ENCODE measurements at places on chromosomes 2 and 18.

DNA sequence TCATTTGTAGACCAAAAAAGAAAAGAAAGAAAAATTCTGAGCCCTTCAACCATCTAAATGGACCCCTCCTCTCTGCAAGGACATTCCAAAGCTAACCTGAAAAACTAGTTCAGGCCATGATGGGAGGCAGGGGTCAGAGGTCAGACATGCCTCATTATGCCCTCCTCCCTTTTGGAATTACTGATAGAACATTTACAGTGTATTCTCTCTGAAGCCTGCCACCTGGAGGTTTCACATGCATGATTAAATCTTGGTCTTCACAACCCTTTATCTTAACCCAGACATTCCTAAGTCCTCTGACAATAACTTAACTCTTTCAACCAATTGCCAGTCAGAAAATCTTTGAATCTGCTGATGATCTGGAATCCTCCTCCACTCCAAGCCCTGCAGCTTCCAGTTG is 86.0 kb downstream of the SPP2 start:
- H3K27ac ChIP-seq = no peak overlapping the region
- H3K36me3 ChIP-seq = no peaks in the 10 kb centered on the region
- DNase-seq = peak; percentile 39
- H3K4me3 ChIP-seq = no peak overlapping the region
- no peaks in the 10 kb centered on the region for H3K4me1 ChIP-seq

DNA sequence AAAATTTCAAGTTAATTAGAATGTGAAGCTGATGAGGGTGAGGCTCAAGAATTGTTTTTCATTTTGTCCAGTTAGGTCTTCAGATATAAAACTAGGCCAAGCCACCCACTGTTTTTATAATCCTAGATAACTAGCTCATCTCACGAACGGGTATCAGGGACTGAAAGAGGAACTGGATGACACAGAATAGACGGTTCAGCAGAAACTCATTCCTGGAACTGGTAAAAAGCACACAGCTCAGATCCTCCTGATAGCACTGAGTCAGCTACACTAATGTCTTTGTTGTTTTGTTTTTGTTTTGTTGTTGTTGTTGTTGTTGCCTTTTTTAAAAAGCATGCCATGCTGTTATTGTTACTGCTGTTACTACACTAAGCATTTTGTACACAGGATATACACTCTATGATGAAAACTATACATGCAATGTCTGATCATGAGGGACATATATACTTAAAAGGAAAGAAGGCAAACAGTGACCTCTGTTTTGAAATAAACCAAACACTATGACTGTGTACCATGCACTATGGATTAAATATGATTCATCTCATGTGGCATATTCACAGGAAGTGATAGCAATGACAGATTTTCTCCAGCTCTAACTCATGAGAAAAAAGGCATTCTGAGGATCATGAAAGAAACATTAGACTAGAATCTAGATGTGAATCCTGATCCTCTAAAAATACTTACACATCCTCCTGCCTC is 437.6 kb downstream of the NCKAP5 start:
- no peaks in the 10 kb centered on the region for H3K4me1 ChIP-seq
- H3K36me3 ChIP-seq = no peaks in the 10 kb centered on the region
- H3K4me3 ChIP-seq = no peak overlapping the region
- H3K27ac ChIP-seq = no peak overlapping the region
- DNase-seq = no peak

DNA sequence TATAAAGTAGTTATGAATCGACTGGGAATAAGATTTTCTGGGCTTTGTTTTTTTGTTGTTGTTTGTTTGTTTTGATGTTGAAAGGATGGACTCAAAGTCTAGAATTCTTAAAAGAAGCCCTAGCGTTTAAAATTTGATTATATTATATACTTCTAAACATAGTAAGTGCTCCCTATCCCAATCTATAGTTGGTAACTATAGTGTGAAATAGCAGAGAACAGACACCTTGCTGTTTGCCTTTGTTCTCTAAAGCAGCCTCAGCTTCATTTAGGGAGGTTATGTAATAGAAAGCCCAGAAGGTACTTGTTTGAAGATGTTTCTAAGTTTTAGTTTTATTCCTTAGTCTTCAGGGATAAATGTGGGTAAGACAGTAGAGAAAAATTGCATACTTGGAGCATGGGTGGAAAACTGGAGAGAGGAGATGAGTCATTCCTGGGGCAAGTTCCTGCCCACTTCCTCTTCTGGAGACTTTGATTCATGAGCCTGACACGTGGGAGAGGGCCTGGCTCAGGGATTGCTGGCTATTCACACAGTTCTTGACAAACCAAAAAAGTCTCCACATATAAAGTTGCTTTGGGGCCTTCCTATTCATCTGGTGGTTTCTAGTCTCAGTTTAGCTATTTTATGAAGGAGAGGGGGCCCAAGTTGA is 131.9 kb downstream of the MYO1B start:
- no peak overlapping the region for H3K27ac ChIP-seq
- no peak for DNase-seq
- H3K36me3 ChIP-seq = no peaks in the 10 kb centered on the region
- no peak overlapping the region for H3K4me3 ChIP-seq
- no peaks in the 10 kb centered on the region for H3K27me3 ChIP-seq
- H3K4me1 ChIP-seq = no peaks in the 10 kb centered on the region

GRCh38 chr2:43158259-43158880 is 68.0 kb downstream of the ZFP36L2 start:
- no peaks in the 10 kb centered on the region for H3K36me3 ChIP-seq
- no peak for DNase-seq
- H3K27ac ChIP-seq = peak overlapping the region; percentile 82

GRCh38 chr2:2528846-2529245 is 197.8 kb upstream of the MYT1L start:
- no peaks in the 10 kb centered on the region for H3K27me3 ChIP-seq
- no peak overlapping the region for H3K27ac ChIP-seq
- H3K4me1 ChIP-seq = no peaks in the 10 kb centered on the region
- no peaks in the 10 kb centered on the region for H3K36me3 ChIP-seq
- DNase-seq = no peak

DNA sequence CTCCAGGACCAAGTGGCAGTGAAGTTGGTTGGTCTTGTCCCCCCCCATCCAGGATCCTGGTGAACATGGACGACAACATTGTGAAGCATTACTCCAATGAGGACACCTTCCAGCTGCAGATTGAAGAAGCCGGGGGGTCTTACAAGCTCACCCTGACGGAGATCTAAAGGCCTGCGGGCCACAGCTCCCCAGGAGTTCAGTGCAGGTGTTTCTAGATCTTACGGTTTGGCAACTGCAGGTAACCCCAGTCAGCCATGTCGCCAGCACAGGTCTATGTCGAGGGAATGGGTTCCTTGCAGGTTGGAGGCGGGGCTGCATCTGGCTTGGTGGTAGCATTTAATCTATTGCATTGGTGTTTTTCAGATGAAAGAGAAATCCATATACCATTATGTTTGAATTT is 42.8 kb upstream of the KLF11 start:
- H3K4me1 ChIP-seq = no peaks in the 10 kb centered on the region
- no peak for DNase-seq
- no peaks in the 10 kb centered on the region for H3K27me3 ChIP-seq
- H3K36me3 ChIP-seq = no peaks in the 10 kb centered on the region

- H3K4me1 ChIP-seq = no peaks in the 10 kb centered on the region
- H3K36me3 ChIP-seq = no peaks in the 10 kb centered on the region
- no peaks in the 10 kb centered on the region for H3K27me3 ChIP-seq
- DNase-seq = no peak
- H3K27ac ChIP-seq = no peak overlapping the region
- no peak overlapping the region for H3K4me3 ChIP-seq
Measured at GRCh38 chr2:237941239-237941638, 25.6 kb upstream of the UBE2F start.

GRCh38 chr2:45813003-45813941 is 161.8 kb downstream of the PRKCE start:
- H3K4me1 ChIP-seq = no peaks in the 10 kb centered on the region
- H3K4me3 ChIP-seq = no peak overlapping the region
- H3K36me3 ChIP-seq = no peaks in the 10 kb centered on the region
- DNase-seq = no peak

DNA sequence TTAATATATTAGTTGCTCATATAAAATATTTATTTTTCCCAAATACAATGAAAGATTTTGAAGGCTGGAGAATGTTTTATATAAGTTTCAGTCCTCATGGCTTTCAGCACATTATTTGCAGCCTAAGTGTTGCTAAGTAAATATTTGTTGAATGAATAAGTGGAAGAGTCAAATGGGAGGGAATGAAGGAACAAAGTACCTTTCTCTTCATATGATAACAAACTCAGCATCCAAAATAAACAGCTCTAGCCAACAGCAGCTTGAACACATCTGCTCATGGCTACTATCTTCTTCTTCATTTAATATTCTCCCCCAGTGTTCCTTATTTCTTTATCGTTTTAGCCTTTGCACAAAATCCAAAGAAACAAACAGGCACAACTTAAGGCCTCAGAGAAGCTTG is 385.2 kb upstream of the PIK3C3 start:
- H3K27me3 ChIP-seq = no peaks in the 10 kb centered on the region
- DNase-seq = no peak
- no peaks in the 10 kb centered on the region for H3K4me1 ChIP-seq
- H3K36me3 ChIP-seq = no peaks in the 10 kb centered on the region

DNA sequence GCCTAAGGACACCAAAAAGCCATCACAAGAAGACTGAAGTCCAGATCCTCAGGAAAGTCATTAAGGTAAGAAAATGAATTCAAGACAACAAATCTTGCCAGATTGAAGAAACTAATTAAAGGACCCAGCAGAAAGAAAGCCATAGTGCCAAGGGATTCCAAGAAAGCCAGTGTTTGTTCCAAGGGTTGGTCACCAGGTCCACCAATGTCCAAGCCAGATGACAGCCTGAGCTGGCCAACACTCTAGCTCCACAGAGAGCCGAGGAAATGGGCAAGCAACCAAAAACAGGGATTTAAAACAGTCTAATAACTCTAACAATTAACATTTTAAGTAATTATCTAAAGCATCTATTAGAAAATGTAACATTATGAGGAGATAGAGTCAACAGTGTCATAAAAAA is 49.2 kb downstream of the DNER start:
- no peaks in the 10 kb centered on the region for H3K27me3 ChIP-seq
- no peak for DNase-seq
- H3K4me3 ChIP-seq = no peak overlapping the region
- no peaks in the 10 kb centered on the region for H3K36me3 ChIP-seq
- H3K4me1 ChIP-seq = no peaks in the 10 kb centered on the region

DNA sequence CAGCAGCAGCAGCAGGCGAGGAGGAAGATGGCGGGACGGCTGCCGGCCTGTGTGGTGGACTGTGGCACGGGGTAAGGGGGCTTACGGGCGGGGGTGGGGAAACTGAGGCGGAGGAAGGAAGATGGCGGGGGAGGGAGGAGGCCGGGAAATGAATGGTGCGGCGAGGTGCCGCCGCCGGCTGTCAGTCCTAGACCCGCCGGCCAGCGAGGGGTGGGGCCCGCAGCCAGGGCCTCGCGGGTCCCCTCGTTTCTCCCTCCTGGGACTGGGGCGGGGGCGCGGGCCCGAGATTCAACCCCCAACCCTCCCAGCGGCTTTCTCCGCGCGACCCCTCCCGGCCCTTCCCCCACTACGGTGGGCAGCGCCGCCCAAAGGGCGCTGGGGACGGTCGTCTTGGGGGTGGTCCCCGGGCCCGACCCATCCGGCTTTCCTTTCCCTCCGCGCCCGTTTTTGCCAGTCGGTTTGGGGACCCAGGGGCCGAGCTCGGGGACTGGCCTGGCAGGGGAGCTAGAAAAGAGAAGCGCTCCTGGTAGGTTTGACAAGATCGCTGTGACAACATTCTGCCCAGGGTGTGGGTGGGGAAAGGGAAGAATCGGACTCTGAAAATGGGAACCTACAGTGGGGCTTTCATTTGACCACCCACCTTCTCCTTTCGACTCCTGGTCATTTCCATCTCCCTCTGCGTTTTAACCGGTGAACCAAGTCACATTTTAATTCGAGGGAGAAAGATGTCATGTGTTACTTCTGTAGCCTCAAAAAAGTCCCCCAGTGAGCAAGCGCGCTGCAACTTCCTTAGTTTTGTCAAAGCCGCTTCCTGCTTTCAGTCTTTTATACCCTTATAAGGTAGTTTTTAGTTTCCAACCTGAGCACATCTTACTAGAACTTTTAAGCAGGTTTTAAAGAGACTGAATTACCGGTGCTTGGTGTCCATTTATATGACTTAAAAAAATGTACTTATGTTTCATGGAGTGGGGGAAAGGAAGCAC is 655 bp downstream of the ACTR3 start:
- H3K27ac ChIP-seq = peak overlapping the region; percentile 92
- no peaks in the 10 kb centered on the region for H3K27me3 ChIP-seq
- peaks cover 33% of the 10 kb centered on the region for H3K4me1 ChIP-seq
- peak overlapping the region; percentile 86 for H3K4me3 ChIP-seq
- peak; percentile 87 for DNase-seq

DNA sequence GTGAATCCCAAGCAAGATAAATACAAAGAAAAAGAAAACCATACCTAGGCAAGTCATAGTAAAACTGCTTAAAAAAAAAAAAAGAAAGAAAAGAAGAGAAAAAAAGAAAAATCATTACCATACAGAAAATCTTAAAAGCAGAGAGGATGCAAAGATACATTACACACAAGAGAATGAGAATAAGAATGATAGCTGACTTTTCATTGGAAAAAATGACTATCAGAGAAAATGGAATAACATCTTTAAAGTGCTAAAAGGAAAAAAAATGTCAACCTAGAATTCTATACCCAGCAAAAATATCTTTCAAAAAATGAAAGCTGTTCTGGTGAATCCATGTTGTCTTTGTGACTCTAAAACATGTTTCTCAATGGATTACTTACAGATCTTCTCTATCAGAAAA is 66.2 kb downstream of the REEP1 start:
- H3K4me3 ChIP-seq = no peak overlapping the region
- no peaks in the 10 kb centered on the region for H3K27me3 ChIP-seq
- no peak for DNase-seq
- H3K27ac ChIP-seq = no peak overlapping the region
